ENCODE measurements at places on chromosomes 12 and 14.
A peak's percentile ranks its signal among the peaks of the same experiment; 100 is the strongest.

DNA sequence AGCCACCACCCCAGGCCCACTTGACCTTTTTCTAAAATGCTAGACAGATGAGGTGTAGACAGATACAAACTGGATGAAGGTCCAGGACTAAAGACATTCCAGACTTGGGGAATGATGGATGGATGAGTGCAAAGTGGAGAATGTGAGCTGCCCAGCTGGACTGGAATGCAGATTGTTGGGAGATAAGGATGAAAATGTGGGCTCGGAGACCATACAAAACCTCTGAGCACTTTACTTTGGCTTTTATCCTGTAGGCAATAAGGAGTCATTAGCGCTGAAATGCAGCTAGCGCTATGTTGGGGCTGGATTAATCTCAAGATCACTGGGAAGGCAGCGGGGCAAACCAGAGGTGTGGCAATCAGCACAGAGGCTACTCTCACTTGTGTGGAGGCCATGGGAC, 64.7 kb upstream of the GNPNAT1 start:
- DNase-seq: no peak

GRCh38 chr12:50720501-50720900, 43.4 kb upstream of the ATF1 start:
- DNase-seq: no peak

GRCh38 chr12:6372403-6373003, 2.9 kb downstream of the SCNN1A start:
- DNase-seq: peak; percentile 46

GRCh38 chr12:11693067-11693466, 43.6 kb downstream of the ETV6 start:
- DNase-seq: no peak

DNA sequence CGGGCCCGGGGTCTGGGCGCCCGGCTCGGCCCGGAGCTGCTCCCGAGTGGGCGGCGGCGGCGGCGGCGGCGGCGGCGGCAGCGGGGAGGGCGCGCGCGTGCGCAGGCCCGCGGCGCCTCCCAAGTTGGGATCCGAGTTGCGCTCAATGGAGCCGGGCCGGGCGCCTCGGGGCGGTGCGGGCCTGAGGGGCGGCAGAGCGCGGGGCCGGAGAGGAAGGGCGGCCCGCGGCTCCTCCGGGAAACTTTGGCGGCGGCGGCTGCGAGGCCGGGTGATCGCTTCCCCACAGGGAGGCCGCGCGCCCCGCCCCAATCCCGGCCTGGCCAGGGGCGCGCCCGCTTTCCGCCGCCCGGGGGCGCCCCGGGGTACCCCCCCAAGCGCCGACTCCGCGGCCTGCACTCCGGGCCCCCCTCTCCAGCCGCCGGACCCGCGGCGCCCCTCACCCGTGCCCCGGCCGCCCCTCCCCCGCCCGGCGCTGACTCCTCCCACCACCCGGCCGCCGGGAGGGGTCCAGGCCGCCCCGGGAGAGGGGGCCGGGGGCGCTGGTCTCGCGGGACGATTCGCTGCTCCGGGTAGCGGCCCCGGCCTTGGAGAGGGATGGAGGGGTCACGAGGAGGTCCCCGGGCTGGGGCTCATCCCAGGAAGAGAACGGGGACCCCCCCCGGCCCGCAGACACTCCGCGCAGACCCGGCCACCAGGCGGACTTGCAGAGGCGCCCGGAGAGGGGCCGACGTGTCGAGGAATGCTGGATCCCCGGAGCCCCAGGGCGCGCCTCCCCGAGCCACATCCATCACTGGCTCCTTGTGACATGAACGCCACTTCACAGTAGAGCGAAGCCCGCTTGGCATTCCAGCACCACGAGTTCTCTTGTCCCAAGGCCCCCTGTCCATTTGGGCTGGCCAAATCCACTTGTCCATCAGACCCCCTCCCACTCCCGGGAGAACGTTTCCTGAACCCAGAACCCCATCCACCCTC, at the start of gene RILPL1:
RILPL1 (minus strand) TSS at position 48 of the 972 bp plus-strand sequence. CDS start 237 bp downstream, outside the sequence.
- DNase-seq: peak; percentile 34

- peak; percentile 74 for DNase-seq
Observed at GRCh38 chr14:97942921-97943320, 1145.7 kb downstream of the VRK1 start.

- no peak for DNase-seq
Observed at GRCh38 chr12:107622001-107622400, 63.6 kb upstream of the PWP1 start.

DNA sequence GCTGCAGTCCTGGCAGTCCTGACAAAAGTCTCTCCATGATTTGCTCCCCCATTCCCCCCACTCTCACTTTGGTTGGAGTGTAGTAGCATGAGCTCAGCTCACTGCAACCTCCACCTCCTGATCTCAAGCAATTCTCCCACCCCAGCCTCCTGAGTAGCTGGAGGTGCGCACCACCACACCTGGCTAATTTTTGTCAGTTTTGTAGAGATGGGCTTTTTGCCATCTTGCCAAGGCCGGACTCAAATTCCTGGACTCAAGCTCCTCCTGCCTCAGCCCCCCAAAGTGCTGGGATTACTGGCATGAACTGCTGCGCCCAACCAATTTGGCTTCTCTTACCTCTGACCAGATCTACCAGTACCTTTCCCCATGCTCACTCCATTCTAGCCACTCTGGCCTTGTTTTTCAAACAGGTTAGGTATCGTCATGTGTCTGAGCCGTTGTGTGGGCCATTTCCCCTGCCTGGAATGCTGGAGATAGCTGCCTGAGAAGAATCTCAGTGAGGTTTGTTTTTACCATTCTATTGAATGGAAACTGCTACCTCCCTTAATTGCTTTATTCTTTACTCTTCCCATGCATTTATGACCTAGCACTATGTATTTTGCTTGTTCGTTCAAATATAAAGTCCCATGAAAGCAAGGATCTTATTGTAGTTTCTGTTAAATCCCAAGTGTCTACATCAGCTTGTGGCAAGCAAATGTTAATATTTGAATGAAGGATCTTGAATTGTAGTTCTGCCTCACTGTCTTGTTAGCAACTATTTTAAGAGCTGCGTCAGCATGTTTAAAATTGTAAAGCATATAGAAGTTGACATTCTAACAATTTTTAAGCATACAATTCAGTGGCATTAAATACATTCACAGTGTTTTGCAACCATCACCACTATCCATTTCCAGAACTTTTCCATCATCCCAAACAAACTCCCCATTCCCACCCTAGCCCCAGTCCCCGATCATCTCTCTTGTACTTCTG, 39.7 kb downstream of the CPSF6 start:
- DNase-seq: no peak

GRCh38 chr14:23058654-23059504, 1.6 kb upstream of the CDH24 start:
- no peak for DNase-seq

DNA sequence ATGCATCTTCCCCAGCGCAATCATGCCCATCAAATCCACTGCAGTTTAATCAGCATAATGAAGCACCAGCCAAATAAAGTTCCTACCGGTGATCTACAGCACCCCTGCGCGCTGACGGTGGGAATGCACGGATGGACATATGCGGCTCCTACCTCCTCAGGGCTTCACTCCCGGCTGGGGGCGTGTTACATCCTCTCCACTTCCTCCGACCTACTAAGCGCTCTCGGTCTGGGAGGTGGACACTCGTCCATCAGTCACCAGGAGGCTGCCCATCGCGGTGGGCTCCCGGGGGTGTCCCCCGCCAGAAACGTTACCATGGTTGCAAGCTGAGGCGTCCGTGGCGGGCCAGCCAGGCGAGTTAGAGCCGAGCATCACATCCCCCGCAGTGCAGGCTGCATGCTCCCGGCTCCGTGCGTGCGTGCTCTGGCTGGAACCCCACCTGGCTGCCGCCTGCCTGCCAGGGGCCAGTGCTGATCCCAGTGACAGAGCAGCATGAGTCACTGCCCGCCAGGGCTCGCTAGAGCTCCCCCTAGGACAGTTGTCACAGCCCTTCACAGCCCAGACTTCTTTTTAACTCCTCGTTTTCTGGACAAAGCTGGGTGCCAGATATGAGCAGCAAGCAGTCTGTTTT, 73.0 kb downstream of the CIT start:
- DNase-seq: peak; percentile 75

DNA sequence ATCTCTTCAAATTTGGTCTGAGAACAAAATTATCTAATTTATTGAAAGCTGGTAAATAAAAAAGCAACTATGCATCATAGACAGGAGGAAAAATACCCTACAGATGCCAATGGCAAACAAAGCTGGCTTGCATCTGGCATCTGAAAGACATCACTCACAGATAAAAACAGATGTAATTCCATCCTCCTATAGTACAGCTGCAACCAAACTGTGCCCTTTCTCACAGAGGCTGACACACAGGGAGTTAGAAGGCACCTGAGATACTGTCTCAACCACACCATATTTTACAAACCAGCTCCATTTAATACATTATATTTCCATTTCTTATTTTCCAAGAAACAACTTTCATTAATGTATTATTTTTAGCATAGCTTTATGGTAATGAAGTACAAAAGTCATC, 39.4 kb downstream of the DUSP16 start:
- DNase-seq: no peak

- no peak for DNase-seq
Observed at GRCh38 chr14:98404811-98405210, 867.2 kb downstream of the BCL11B start.

DNA sequence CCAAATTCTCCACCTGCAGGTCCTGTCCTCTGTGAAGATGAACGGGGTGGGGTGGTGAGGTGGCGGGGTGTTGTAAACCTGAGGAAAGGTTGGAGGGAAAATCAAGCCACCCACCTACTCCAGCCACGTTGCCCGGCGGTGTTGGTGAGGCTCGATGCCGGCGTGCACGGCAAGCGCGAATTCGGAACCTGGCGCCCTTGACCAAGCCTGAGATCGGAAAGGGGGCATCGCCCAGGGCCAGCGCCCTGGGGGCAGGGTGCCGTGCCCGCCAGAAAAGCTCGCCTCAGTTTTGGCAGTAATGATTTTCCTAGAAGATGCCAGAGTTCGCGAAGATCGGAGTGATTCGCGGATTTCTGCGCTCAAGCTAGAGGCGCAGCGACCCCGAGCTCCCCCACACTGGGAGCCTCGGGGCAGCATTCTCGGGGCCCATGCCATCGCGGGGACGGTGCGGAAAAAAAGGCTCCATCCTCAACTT, 817 bp downstream of the STXBP6 start:
- no peak for DNase-seq

DNA sequence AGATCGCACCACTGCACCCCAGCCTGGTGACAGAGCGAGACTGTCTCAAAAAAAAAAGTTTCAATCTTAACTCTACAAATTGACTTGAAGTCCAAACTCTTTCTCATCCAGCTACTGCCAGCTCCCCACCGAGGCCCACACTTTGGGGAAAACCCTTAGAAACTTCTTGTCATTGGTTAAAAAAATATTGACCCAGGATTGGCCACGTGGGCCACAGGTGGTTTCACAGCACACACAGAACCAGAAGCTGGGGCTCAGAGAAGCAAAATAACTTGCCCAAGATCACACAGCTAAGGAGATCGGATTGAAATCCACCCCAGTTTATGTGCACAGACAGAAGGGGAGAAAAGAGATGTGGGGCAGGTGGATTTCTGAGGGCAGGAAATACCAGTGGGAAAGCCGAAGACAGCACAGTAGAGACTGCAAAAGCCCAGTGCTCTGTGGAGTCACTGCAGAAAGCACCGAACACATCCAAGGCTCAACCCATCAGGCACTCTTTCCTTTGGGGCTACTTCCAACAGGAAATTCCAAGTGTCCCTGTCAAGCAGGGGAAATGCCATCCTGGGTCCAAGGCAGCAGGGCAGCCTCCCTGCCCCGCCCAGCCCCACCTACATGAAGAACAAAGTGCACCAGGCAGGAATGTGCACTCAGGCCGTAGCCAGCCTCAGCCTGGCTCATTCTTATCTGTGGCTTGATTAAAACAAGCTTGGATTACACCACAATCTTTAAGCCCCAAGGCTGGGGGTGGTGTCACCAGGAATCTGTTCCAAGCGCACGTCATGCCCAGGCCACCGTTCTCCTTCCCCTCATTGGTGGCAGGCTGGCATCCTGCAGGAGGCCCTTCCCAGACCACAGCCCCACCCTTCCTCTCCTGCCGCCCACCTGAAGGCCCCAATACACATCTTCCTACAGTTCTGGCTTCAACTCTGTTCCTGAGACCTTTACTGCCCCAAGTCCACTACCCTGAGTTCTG, 72.5 kb downstream of the ITPK1 start:
- no peak for DNase-seq

GRCh38 chr12:29559198-29559597, 61.7 kb upstream of the OVCH1 start:
- DNase-seq: no peak

DNA sequence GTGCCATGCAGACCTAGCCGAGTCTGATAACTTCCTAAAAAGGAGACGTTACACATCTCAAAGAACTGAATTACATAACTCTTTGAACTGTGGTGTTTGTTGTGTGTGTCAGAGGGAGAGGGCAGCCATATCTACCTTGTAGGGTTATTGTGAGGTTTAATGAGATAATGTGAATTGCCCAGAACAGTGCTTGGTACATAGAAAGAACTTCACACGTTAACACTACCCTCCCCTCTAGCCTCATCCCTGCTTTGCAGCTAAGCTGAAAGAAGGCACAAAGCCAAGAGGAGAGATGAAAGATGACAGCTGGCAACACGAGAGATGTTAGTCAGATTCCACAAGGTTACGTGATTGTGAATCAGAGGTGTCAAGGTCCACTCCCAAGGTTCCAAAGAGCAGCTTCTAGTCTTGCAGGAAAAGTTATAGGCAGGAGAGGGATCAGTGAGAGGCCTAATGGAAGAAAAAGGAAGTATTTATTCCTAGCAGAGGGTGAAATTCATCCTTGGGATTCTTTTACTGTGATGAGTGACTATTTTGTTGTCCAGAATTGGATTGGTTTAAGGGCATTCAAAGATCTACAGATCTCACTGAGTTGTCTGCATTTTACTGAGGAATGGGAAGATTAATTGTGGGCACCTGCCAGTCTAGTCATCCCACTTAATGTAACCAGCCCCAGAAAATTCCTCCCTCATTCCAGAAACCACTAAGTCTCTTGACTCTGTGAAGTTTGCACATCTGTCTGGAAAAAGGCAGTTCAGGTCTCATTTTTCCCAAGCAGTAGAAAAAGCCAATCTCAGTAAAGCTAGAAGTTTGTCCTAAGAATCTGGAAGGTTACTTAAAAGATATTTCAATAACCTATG, 25.9 kb upstream of the WNK1 start:
- no peak for DNase-seq

- no peak for DNase-seq
Observed at GRCh38 chr12:42362647-42363260, 36.8 kb downstream of the PPHLN1 start.

GRCh38 chr12:6104027-6104426, 20.4 kb downstream of the VWF start:
- no peak for DNase-seq

GRCh38 chr14:95504135-95505029, 12.1 kb downstream of the SYNE3 start:
- DNase-seq: no peak

DNA sequence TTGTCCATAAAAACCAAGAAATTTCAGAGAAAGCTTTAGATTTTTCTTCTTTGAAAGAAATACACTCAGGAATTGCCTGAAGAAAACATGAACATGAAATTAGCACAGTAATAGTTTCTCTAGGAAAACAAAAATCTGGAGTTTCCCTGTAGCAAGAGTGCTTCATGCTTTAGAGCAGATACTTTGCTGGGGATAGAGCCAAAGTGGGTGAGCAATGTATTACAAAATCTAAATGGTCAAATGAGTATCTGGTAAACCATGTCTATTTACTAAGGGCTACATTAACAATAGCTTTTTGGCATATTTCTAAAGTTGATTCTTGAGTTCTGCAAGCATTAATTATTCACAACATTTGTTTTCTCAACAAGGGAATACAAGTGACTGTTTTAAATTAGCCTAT, 26.2 kb downstream of the AVPR1A start:
- DNase-seq: no peak
